ENCODE measurements at places on chromosomes 7 and 10.

GRCh38 chr7:20834656-20835055 lies 48.0 kb upstream of the SP8 start:
- no peak for DNase-seq

GRCh38 chr7:73841689-73842066 lies 638 bp downstream of the METTL27 start:
- no peak for DNase-seq

GRCh38 chr7:37065779-37066271 lies 341.5 kb upstream of the AOAH start:
- no peak for DNase-seq

- DNase-seq, result no peak
Measured at GRCh38 chr7:77796960-77797359, 1.3 kb downstream of the TMEM60 start.

Measured in NCI-H2227 treated with DMSO at 0.1 percent for 48 hours (cell line).